ENCODE measurements at places on chromosomes 7 and 10.

DNA sequence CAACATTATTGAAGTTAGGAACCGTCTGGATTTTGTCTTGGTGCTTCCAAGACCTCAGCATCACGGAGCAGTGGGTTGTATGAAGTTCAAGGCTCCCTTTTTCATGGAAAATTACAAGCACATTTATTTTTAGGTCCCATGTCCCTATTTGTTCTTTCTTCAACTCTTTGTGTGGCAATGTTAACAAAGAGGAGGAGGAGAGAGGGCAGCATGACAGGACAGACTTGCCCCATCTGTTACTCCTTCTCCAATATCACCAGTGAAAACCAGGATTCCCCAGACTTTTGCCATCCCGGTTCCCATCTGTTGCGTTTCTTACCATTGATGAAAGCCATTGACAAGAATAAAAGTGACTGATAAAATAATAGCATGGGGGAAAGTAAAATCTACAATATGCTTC, 28.6 kb downstream of the EEPD1 start:
- DNase-seq: no peak

DNA sequence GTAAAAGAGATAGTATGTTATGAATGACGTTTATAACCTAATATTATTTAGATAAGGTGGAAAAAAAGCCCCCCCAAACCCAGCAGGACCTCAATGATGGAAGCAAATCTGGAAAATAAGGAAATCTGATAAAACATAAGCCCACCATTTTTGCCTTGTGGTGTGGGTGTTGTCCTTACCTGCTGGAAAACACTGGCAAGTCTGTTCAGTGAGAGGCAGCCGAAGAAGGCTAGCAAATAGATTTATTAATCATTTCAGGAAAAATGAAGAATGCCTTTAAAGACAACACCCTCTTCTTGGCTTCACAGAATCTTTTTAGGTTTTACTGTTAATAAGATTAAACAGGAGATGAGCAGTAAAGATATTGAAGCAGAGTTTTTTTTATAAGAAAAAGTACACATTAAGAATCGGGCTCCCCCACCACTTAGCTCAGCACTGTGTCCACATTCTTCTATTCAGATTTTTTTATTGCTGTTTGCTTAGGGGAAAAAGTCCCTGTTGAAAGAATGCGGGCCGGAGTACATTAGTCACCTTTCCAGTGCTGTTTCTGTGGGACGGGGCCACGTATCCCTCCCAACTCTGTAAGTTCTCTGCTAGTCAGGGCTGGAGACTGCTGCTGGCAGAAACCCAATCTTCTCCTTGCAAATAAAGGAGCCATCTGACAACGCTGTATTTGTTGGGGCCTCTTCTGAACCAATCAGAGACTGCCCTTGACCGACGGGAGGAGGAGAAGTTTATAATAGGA, 104.1 kb downstream of the EVX1 start:
- no peak for DNase-seq

GRCh38 chr7:38660427-38661099, 29.4 kb upstream of the AMPH start:
- DNase-seq: peak; percentile 48

- DNase-seq: no peak
These were observed 65.3 kb downstream of the CUZD1 start for GRCh38 chr10:122780391-122780790.

- no peak for DNase-seq
These were observed 5.8 kb downstream of the ITPRIP start for GRCh38 chr10:104332243-104333031.

DNA sequence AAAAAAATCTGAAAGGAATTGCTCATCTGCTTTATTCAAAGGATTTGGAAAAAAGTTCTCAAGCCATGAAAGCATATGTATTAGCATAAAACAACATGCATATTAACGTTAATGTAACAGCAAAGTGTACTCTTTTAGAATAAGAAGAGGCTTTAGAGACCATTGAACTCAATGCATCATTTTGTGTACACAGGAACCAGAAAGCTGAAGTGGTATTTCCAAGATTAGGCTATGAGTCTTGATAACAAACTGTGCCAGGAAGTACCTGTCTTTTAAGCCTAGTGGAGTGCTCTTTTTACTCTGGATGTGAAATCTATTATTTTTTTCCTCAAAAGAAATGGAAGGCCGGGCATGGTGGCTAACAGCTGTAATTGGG, 164.2 kb downstream of the THSD7A start:
- DNase-seq: no peak

DNA sequence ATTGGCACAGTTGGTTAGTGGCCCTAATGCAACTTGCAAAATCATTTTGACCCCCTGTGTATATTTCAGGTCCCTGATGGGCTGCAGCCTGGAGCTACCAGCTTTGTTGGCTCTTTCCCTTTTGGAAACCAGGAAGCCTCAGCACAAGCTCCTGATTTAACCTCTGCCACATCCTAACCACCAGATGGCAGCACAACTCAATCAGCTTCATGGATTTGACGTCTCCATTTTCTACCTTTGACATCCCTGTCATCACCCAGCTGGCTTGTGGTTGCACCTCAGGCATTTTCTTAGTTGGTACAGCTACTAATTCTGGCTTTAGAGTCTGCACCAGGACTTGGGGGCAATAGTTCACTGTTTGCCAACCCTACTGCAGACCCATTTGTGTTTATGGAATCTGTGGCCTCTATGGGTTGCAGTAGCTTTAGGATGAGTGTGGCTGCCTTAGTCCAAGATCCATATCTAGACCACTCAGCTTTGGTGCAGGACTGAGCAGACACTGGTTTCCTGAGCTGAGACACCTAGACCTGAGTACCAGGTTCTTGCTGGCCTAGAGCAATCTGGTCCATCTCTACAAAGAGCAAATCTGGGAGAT, 456.2 kb downstream of the REEP3 start:
- no peak for DNase-seq

GRCh38 chr7:17146621-17147020, 151.8 kb upstream of the AHR start:
- no peak for DNase-seq

DNA sequence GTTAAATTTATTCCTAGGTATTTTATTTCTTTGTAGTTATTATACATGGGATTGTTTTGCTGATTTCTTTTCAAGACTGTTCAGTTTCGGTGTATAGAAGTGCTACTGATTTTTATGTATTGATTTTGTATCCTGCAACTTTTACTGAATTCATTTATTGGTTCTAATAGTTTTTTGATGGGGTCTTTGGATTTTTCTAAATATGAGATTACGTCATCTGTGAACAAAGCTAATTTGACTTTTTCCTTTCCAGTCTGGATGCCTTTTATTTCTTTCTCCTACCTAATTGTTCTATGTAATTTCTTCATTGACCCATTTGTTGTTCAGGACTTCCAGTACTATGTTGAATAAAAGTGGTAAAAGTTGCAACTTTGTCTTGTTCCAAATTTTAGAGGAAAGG, 5.8 kb upstream of the AOAH start:
- no peak for DNase-seq

DNA sequence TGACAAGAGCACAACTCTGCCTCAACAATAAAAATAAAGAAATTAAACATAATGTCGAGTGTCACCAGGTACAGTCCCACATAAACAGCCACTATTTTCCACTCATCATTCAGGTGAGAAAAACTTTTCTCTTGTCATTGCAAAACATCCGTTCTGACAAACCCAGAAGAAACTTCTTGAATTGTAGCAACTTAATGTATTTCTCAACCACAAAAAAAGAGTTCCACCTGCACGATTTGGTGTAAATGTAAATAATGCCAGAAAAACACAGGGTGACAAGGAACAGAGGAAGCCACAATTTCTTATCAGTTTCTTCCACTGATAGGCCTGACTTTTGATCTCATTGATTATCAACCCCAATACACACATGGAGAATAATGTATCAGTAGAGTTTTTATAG, 26.8 kb upstream of the INSIG1 start:
- DNase-seq: no peak

DNA sequence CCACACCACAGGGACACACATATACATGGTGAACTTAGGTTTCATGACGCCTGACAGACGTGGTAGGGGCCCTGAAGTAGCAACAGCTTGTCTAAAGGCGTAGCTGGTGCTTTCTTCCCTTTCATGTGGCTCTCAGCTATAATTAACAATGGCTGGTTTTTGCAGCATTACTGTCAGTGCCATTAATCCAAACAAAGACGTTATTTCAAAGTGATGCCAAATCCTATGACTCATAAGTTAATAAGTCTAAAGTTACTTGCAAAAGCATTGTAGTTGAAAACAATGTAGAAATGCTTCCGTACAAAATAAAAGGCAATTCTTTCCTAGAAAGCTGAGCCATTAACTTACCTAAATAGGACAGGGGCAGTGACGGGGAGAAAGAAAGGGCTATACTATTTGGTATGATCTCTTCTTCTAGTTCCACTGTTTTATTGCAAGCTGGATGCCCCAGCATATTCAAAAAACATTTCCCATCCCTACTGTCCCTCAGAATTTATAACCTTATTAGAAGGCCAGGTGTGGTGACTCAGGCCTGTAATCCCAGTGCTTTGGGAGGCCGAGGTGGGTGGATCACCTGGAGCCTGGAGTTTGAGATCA, 105.4 kb downstream of the ODAD2 start:
- no peak for DNase-seq

DNA sequence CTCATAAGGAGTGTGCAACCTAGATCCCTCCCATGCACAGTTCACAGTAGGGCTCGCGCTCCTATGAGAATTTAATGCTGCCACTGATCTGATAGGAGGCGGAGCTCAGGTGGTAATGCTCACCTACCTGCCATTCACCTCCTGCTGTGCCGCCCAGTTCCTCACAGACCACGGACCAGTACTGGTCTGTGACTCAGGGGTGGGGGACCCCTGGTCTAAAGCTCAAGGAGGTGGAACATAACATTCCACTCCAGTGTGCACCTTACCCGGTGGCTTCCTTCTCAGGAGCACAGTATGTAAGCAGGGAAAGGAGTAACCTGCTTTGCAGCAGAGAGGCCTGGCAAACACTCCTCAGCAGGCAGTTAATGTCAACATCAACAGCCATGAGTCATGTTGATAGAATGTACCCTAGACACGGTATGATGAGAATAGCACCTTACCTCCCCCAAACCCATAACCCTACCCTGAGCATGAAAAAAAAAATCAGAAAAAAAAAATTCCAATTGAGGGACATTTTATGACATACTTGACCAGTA, 273.5 kb downstream of the FGFR2 start:
- DNase-seq: no peak

- no peak for DNase-seq
These were observed 36.6 kb downstream of the EN2 start for GRCh38 chr7:155494551-155494950.

GRCh38 chr7:22346383-22347107, 10.4 kb downstream of the RAPGEF5 start:
- no peak for DNase-seq

GRCh38 chr7:144256112-144256511, 8.5 kb downstream of the OR2A7 start:
- no peak for DNase-seq

DNA sequence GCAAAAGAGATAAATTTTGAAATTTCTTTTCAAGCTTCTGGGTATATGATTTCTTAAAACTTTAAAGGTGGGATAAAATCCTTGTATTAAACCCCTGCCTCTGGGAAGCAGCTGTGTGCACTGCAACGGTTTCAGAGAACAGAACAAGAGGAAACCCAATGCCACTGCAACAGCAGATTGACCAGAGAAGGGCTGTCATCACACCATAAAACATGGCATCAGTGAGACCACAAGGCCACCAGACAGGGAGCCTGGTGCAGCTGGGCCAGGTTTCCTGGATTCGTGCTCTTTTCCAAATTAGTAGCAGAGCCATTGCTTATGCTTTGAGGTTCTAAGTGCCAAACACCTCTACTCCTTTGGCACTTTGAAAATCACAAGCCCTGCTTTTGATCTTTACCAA, 152.4 kb downstream of the PRPF18 start:
- no peak for DNase-seq

DNA sequence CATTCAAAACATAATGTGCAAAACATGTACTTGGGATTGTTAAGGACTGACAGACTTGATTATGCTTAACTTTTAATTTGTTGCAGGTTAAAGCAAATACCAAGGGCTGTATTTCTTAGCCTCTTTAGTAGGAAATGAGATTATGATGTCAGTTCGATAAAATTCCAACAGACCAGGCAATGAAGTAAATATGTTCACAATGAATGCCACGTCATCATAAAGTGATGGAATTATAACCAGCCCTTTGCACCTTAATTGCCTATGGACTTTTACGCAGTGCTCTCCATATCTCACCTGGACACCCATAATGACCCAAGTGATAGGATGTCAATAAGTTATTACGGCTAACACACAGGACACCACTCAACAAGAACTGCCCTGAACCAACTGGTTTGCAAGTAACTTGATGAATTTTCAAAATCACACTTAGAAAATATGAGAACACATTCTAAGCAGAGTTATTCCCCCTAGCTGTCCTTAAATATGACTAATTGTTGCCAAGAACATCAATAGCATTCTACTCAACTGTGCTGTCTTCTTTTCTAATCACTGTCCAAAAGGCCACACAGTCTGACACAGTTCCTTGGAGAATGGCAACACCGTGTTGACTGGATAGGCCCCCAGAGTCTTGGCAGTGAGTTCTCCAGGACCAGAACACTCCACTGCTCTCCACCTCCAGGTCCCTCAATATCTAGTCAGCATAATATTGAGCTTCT, 115.0 kb downstream of the CHCHD3 start:
- DNase-seq: no peak

DNA sequence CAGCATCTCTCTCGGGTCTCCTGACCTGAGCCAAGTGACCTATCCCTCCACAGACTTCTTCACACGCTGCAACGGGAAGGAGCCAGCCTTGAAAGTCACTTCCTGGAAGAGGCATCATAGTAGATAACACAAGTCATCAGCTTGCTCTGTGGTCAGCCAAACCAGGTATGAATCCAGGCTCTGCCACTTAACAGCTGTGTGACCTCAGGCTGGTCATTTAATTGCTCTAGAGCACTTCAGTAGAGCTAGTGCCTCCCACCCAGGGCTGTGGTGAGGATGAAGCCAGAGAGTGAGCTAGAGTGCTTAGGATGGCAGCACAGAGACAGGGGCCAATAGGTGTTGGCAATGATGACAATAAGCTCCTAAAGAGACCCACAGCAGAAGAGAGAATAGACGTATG, 247.7 kb upstream of the ZMIZ1 start:
- DNase-seq: no peak

DNA sequence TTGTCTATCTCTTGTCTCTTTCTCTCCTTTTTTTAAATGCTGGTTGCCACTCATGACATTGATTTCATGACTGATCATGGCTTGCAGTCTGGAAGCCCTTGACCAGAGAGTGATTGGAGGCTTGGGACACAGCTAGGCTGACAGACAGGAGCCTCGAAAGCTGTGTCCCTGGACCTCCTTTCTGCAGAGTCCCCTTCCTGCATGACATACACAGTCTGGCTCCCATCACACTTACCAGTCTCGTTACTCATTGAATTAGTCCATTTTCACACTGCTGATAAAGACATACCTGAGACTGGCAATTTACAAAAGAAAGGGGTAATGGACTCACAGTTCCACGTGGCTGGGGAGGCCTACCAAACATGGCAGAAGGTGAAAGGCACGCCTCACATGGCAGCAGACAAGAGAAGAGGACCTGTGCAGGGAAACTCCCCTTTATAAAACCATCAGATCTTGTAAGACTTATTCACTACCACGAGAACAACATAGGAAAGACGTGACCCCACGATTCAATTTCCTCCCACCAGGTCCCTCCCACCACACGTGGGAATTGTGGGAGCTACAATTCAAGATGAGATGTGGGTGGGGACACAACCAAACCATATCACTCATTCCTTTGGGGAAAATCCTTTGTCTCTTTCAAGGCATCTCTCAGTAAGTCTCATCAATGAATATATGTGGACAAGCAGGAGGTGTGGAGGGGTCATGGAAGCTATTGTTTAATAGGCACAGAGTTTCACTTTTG, 102.3 kb downstream of the TBXAS1 start:
- DNase-seq: no peak
